ENCODE measurements at places on chromosomes 3 and 15. TPM values are rescaled to one million over a fixed set of nuclear protein-coding genes. Genes with fewer than 3 reads are reported as not detected.

CCR9 gene
- total RNA-seq = not detected

DUOX1 gene
- total RNA-seq = 0.68 TPM

CHRFAM7A gene
- 7.0 TPM for total RNA-seq

GRCh38 chr3:111335512-111336303 lies 206.3 kb upstream of the CD96 start:
- H3K27me3 ChIP-seq = no peaks in the 10 kb centered on the region
- no peaks in the 10 kb centered on the region for H3K4me1 ChIP-seq
- no peak overlapping the region for H3K27ac ChIP-seq
- no peak for DNase-seq

- no peak overlapping the region for H3K27ac ChIP-seq
- no peak for DNase-seq
- no peaks in the 10 kb centered on the region for H3K4me1 ChIP-seq
- no peaks in the 10 kb centered on the region for H3K36me3 ChIP-seq
- no peaks in the 10 kb centered on the region for H3K27me3 ChIP-seq
Measured at GRCh38 chr3:122353893-122354401, 28.9 kb downstream of the CSTA start.

DNA sequence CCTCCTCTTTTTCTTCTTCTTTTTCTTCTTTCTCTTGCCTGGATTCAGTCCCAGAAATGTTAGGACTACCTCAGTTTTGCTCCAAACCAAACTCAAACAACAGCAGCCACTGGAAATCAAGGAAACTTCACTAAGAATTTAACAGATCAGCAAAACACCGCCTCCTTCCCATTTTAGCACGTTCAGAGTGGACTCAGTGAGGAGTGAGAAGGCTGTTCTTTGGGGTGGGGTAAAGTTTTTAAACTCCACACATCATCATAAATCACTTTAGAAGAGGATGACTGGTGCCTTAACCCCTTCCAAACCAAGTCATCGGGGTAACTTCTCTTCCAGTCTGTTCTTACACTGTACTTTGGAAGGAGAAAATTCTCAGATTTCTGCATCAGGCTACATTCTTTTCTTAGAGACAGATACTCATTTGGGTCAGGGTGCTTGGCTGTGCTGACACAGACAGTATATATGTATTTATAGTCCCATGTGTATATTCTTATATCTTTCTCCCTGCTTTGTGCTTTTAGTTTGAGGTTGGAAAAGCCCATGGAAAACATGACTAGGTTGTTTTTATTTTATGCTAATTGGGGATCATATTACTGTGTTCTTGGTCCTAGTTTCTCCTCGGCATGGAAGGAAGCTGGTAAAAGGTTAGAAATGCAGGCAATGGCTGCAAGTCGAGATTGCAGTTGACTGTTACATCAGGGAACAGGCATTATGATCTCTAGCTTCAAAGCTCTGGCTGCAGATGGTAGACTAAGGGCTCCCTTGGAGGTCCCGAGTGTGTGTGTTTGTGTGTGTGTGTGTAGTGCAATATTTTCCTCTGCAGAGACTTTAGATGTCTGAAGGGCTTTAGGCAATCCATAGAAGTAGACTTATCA lies at the start of gene CCDC80:
Gene CCDC80, minus strand, starts transcription at position 214 of the 872 bp plus-strand sequence. CDS start 1,238 bp downstream, outside the sequence.
- H3K27ac ChIP-seq = peak within 1 kb of the TSS; percentile 83
- H3K27me3 ChIP-seq = no peaks in the 10 kb centered on the region
- H3K36me3 ChIP-seq = no peaks in the 10 kb centered on the region
- DNase-seq = no peak
- H3K4me1 ChIP-seq = peaks cover 8% of the 10 kb centered on the region

DNA sequence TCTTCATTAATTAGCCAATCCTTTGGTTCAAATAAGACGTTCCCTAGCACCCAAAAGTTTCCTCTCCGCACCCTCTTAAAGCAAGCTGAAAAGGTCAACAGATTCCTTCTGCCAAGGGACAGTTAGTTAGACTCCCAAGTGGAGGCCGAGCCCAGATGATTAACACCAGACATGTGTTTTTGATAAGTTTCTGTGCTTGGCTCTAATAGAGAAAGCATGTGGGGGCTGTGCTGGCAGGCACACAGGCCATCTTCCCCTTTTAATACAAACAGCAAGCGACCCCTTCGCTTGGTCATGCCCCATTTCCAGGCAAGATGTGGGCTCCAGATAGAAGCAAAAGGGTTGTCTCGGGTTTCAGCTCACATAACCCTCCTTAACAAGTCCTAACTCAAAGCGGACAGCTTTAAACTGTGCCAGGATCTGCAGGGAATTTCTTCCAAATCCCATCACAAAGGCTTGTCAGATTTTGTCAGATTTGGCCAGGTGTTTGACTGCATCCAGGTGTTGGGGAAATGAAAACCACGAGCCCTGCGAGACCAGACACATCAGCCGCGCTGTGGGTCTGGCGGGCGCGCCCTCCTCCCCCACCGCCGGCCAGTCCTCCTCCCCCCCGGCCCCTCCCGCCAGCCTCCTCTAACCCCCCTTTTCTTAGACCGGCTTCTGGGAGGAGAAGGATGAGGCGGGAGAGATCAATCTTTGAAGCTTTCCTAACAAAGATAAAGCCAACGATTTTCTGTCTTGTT lies 3.3 kb downstream of the HES1 start:
- peaks cover 18% of the 10 kb centered on the region for H3K4me1 ChIP-seq
- H3K27me3 ChIP-seq = no peaks in the 10 kb centered on the region
- peak overlapping the region; percentile 97 for H3K27ac ChIP-seq
- no peak for DNase-seq

Data from thoracic aorta (tissue), 2 donors.